Cortex of kidney (tissue), 1 donor: ENCODE measurements at places on chromosomes 7 and 10.

DNA sequence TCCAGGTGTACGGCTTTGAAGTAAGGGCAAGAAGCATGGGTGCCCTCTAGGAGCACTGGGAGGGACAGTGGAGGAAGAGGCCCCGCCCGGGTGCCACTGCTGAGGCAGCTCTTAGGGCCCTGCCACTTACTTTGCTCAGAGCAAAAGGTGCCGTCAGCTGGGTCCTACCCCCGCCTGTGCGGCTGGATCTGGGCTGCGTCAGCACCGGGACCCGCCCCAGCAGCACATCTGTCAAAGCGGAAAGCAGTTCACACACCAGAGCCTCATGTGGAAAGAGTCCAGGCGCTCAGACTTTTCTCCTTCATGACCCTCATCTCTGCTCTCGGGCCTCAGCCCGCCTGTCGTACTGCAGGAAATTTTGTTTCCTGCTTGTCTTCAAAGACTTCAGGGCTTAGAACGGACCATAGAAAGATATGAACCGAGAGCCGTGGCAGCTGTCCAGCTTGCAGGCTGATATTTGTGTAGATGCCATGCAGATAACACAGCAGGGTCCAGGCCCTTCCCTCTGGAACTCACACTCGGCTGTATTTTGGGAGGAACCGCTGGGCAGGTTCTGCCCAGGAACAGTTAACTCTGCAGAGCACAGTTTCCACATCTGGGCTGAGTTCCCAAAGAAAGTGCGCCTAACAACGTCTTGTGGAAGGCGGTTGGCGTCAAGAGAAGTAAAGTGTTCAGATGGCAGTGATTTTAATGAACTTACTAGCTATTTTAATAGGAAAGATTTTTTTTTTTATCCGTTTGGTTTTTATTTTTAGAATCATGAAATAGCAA, 44.3 kb upstream of the PRKAR1B start:
- no peak for DNase-seq

DNA sequence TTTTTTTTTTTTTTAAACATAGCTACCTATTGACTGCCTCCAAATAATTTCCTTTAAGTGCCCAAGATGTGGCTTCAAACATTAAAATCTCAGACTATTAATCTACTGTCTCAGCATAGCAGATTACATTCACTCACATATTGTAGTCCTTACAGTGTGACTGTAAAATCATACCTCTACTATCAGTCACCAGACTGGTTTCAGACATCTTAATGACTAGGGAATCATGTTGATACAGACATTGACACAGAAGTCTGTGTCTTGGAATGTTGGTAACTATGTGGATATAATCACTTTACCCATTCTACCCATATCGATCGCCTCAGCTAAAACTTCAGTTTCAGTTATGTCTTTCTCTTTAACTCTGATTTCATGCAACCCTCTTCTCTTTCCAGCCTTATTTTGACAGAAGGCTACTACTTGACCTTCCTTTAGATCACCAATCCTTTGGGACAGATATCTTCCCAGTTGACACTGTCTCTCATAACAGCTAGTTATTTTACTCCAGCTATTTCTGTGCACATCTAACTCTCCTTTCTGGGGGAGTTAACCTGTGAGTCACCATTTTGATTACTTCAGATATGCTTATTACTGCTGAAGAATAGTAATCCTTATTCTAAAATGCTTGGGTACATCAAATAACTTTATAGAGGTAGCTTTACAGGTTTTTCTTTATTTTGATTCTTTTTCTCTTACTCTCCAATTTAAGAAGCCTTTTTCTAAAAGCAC, 7.0 kb downstream of the TNKS2 start:
- no peak for DNase-seq

- DNase-seq = no peak
Observed at GRCh38 chr10:22251751-22252223, 34.0 kb upstream of the EBLN1 start.

GRCh38 chr10:78931321-78932053, 137.3 kb upstream of the ZMIZ1 start:
- no peak for DNase-seq

DNA sequence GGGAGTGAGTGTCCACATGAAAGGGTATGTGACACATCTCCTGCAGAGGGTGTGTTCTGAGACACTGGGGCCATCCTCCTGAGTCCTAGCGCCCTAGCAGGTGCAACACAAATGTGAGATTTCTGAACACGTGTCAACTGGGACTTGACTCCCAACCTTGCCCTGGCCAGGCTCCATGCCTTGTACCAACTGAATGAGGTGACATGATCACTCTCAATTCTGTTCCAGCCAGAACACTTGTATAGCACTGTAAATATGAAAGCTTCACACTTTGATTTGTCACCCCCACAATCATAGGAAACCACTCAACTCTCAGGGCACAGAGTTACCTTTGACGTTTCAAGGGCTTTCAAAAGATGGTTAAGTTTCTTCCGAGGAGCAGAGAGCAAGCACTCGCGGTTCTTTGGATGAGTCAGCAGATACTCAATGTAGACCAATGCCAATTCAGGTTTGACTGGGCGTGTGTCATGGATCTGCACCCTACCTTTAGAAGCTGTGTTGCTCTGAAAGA, 48.6 kb downstream of the NCAPG2 start:
- DNase-seq = no peak
